ENCODE measurements at places on chromosomes 2 and 18.

- DNase-seq: no peak
Observed at GRCh38 chr2:232264081-232264480, 114.5 kb upstream of the ALPP start.

GRCh38 chr2:61460163-61460562 lies 10.7 kb downstream of the USP34 start:
- no peak for DNase-seq

DNA sequence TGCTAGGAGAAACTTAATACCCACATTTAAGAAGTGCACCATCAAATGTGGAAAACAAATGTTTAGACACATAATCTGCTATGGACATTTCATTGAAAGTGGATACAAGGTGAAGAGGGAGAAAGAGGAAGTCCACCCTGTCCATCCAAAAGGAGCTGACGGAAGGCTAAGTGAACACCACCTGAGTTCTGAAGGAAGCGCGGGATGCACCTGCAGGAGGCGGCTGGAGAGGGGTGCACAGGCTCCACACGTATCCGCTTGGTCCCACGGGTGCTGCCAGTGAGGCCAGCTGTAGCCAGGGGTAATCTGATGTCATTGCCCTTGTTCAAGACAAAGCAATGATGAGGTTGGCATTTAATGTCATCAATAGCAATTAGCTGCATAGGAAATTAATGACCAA lies 75.9 kb upstream of the TMEM18 start:
- DNase-seq: no peak

DNA sequence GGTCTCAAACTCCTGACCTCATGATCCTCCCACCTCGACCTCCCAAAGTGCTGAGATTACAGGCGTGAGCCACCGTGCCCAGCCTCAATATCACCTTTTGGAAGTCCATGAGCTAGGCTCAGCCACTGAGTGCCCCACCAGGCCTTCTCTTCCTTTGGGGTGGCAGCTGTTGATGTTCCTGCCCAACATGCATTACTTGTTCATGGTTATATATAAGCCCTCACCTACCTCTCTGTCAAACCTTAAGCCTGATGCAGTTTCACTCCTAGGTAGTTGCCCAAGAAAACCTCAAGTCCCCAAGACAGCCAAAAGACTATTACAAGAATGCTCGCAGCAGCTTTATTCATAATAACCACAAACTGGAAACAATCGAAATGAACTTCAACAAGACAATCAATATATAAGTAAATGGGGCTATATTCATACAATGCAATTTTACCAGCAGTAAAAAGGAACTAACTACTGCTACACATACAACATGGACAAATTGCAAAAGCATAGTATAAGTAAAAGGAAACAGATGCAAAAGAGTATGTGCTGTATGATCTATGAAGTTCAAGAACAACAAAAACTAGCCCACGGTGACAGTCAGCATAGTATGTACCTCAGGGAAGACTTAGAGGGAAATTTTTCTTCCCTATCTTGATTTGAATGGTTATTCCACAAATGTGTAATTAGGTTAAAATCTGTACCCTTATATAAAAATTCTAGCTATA lies 59.6 kb upstream of the REL start:
- DNase-seq: no peak

GRCh38 chr18:79888016-79888415 lies 63.4 kb downstream of the SLC66A2 start:
- DNase-seq: no peak

- no peak for DNase-seq
Observed at GRCh38 chr2:45845566-45845965, 194.1 kb downstream of the PRKCE start.

- DNase-seq: no peak
Observed at GRCh38 chr2:42069568-42069967, 21.7 kb downstream of the PKDCC start.

DNA sequence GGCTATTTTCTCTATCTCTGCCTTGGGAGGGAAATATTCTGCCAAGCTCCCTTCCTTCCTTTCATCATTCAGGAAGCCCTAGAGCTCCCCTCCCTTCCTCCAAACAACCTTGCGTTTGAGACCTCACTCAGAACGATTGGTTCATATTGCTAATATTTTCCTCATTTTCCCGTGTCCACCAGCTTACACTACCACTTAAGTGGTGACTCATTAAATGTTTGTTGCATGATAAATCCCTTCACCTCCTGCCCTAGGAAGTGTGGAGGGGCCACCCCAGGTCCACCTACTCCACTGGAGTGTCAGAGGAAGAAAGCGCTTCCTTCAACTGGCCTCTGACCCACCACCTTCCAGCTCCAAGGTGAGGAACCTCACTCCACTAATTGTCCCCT lies 2.3 kb upstream of the LPIN2 start:
- no peak for DNase-seq

GRCh38 chr2:131122496-131122895 lies 17.4 kb downstream of the PLEKHB2 start:
- DNase-seq: no peak

GRCh38 chr2:9811679-9812511 lies 31.4 kb upstream of the TAF1B start:
- DNase-seq: no peak

GRCh38 chr18:68505178-68505574 lies 209.7 kb downstream of the TMX3 start:
- DNase-seq: no peak

DNA sequence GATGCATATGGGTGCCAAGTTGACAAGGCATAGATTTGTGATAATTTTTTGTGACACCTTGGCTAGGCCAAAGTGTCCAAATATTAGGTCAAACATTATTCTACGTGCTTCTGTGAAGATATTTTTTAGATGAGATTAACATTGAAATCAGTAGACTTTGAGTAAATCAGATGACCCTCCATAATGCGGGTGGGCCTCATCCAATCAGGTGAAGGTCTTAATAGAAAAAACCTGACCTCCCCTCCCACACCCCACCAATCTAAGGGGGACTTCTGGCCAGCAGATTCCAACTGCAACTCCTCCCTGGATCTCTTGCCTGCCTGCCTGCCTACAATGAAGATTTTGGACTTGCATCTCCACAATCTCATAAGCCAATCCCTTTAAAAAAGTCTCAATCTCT lies 118.8 kb upstream of the LMAN1 start:
- DNase-seq: no peak

- DNase-seq: no peak
Observed at GRCh38 chr2:230849633-230850357, 14.9 kb upstream of the ITM2C start.

- DNase-seq: no peak
Observed at GRCh38 chr2:127429844-127430425, 11.7 kb downstream of the PROC start.

DNA sequence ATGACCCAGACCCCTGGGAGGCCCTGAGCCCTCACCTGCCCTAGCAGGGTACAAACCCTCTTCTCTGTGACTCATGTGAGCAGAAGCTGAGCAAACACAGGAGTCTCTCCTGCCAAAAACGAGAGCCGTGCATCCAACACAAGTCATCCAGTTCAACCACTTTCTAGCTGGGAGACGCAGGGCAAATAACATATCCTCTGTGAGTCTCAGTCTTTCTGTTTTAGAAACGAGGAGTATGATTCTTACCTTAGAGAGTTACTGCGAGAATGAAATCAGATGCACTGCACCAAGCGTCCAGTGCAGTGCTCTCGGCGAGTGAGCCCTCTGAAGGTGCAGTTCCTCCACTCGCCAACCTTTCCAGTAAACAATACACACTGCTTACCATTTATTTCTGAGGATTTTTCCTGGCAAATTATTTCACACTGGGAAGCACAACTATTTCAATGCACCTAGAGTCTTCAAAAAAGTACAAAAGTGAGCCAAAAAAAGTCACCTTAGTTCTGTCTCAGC lies 331.8 kb upstream of the MYT1L start:
- DNase-seq: no peak

- DNase-seq: no peak
Observed at GRCh38 chr2:30262716-30263309, 31.5 kb downstream of the LBH start.

GRCh38 chr18:50956116-50956515 lies 11.7 kb upstream of the ELAC1 start:
- DNase-seq: no peak

DNA sequence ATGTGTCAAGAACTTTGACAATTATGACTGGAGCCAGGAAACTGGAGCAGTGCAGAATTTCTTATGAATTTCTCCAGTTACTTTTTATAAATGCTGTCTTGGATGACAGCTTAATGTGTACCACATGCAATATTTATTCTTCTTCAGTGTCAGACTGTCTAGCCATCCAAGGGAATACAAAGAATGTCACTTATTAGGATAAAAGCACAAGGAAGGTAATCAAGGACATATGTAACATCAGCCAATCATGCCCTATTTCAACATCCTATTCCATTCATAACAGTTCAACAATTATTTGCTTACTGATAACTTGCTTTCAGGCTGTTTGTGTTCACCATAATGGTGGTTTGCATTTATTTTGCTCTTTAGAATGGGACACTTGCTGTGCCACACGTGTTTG lies 139.8 kb downstream of the OLA1 start:
- no peak for DNase-seq

DNA sequence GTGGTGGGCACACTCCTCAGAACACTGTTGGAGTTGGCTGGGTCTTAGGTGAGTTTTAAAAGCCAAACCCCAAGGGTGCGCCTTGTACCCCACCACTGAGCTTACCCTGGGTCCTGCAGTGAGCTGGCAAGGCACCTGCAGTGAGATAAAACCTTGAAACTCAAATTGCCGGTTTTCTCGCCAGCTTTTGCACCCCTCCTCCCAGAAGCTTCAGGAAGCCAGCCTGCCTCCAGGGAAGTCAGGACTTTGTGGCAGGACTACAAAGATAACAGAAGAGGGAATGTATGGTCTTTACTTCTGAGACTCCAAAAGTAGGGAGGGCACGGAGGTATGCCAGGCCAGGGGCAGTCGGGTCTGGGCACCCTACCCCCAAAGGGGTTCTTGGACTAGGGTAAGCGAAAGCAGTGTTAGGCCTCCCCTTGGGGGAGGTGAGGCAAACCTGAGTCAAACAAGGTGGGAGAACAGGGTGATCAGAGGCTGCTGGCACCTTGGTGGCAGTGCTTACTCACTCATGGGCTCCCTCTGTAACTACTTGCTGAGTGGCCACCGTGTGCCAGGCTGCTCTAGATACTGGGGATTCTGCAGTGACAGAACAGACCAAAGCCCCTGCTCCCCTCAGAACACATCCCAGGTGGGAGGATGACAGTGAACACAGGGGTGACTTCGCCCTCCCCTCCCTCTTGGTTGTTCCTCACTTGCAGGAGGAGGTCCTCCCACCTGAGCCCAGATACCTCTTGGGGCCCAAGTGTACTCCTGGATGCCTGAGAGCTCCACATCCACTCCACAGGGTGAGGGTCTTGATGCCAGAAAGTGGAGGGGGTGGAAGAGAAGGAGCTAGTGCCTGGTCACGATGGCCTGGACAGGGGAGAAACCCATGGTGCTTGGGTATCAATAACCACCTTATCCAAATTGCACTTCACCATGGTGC lies 69.3 kb upstream of the RGPD5 start:
- no peak for DNase-seq

DNA sequence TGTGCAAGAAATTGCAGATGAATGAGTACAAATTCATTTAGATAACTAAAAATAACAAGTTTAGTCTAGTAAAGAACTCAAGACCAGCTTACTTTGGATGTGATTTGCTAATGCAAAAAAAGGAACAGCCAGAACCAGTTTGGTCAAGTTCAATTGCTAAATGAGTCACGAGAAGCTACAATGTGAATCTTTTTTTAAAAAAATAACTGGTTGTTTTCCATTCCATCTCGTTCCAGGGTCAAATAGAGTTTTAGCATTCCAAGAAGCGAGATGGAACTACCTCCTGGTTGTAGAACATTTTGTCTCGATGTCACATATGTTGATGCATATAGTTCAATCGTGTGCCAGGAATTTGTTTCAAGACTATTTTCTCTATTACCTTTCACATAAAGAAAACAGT lies 65.0 kb upstream of the IKZF2 start:
- DNase-seq: no peak

DNA sequence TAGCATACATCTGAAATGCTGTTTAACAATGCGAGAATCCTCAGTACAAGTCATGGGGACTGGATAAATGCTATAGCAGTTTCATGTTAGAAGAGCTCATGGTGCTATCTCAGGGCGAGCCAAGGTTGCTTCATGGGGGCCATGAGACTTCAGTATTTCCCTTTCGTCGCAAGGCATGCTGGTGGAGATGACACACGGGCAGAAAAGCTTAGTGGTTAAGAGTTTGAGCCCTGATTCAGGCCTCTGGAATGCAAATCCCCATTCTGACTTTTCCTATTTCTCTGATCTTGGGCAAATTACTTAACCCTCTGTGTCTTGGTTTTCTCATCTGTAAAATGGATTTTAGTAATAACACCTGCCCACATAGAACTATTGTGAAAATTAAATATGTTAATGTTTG lies 57.4 kb upstream of the EPHA4 start:
- no peak for DNase-seq

- no peak for DNase-seq
Observed at GRCh38 chr2:216394881-216395280, 17.4 kb upstream of the SMARCAL1 start.

GRCh38 chr18:68721681-68722583 lies 7.0 kb upstream of the TMX3 start:
- no peak for DNase-seq

- peak; percentile 28 for DNase-seq
Observed at GRCh38 chr18:49811151-49811938, 2.0 kb downstream of the ACAA2 start.

DNA sequence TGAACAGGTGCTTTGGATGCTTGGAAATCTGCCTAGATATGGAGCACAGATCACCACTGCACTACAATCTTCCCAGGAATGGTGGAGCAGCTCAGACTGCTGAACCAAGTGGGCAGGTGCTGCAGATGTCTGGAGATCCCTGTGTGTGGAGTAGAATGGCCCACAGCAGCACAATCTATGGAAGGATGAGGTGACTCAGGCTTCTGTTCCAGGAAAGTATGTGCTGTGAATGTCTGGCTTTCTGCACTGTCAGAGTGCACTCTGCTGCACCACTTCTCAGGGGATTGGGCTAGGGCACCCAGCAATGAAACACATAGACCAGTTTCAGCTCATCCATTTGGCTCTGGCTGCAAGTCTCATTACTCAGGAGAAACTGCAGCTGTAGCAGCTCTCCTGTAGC lies 865.4 kb upstream of the NXPH2 start:
- DNase-seq: no peak

- DNase-seq: no peak
Observed at GRCh38 chr2:152376385-152376784, 41.4 kb downstream of the FMNL2 start.

GRCh38 chr18:37964885-37965571 lies 399.4 kb upstream of the CELF4 start:
- DNase-seq: no peak

DNA sequence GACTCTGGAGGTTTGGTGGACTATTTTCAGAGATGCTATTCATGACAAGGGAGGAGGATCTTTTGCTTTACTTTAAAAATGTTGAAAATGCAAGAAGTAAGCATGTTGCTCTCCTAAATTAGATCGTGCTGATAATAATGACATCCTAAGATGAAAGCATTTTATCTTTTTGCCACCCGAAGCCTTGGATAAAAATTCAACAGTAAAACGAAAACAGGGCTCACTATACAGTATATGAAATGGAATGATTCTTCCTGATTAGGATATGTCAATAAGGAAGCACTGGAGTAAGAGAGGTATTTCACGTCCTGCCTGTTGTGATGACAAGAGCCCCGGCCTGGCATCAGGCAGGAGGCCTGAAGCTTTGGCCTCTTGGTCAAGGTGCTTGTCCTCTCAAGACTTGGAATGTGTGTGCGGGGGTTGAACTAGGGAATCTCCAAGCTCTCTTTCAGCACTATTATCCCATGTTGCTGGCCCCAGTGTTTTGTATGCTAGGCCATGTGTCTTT lies 306.0 kb downstream of the MTX2 start:
- DNase-seq: no peak

GRCh38 chr2:102893870-102894269 lies 132.0 kb downstream of the TMEM182 start:
- DNase-seq: no peak

Data from right kidney (tissue), 9 donors.